ENCODE measurements at places on chromosomes 1 and 21.

- no peak for DNase-seq
These were observed 21.6 kb upstream of the TRAF5 start for GRCh38 chr1:211305044-211305443.

DNA sequence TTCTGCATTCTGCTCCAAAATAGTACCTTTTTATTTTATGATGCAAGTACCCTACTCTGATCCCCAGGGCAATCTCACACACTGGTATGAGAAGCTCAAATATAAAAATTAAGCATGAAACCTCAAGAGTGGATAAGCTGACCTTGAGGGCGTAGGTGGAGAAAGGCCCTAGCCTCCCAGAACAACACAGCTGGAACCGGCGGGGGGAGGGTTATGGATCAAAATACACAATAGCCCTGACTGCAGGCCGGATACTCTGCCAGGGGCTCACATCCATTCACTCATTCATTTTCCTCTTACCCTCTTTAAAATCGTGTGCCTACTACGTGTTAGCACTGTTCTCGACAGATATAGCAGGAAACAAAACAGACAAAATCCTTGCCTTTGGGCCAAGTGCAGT, 32.8 kb upstream of the ECE1 start:
- no peak for DNase-seq

GRCh38 chr1:53507116-53507820, 48.1 kb downstream of the DMRTB1 start:
- no peak for DNase-seq

GRCh38 chr1:181181792-181182585, 93.5 kb downstream of the IER5 start:
- DNase-seq, result no peak

GRCh38 chr1:2290595-2291510, 62.7 kb downstream of the SKI start:
- DNase-seq, result peak; percentile 97
